Spinal cord (tissue), 10 donors: ENCODE measurements at places on chromosomes 7 and 10. TPM values are rescaled to one million over a fixed set of nuclear protein-coding genes. Genes with fewer than 3 reads are reported as not detected.

- no peak overlapping the region for H3K27ac ChIP-seq
- H3K36me3 ChIP-seq = no peaks in the 10 kb centered on the region
- H3K27me3 ChIP-seq = no peaks in the 10 kb centered on the region
- DNase-seq = no peak
- peaks cover 7% of the 10 kb centered on the region for H3K4me1 ChIP-seq
Measured at GRCh38 chr10:110056822-110057221, 49.0 kb downstream of the ADD3 start.

GRCh38 chr7:77266291-77266794 lies 66.7 kb upstream of the FGL2 start:
- H3K4me1 ChIP-seq = no peaks in the 10 kb centered on the region
- H3K4me3 ChIP-seq = no peak overlapping the region
- H3K27me3 ChIP-seq = no peaks in the 10 kb centered on the region
- H3K27ac ChIP-seq = no peak overlapping the region

Gene HYAL4
- polyA plus RNA-seq = 0.11 TPM

- H3K4me1 ChIP-seq = no peaks in the 10 kb centered on the region
- no peak overlapping the region for H3K27ac ChIP-seq
- H3K27me3 ChIP-seq = no peaks in the 10 kb centered on the region
- H3K36me3 ChIP-seq = peaks cover 43% of the 10 kb centered on the region
- H3K4me3 ChIP-seq = no peak overlapping the region
Measured at GRCh38 chr10:112160834-112161233, 22.7 kb downstream of the GPAM start.

Gene ERVW-1
- polyA plus RNA-seq = 1.7 TPM

DNA sequence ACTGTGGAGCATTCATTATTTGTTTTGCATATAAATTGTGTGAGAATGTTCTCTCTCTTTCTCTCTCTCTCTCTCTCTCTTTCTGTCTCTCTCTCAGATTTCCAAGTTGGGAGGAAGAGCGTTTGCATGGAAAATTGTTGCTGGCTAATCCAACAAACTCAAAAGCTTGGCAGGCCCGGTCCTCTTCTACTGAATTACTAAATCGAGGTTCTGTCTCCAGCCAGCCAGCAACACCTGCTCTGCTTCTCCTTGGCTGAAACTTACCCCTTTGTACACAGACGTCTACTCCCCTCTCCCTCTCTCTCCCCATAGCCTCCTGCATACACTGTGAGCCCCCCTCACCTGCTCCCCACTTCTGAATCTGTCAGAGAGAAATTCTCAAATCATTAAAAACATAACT lies 996.4 kb upstream of the AUTS2 start:
- H3K27me3 ChIP-seq = peaks cover 3% of the 10 kb centered on the region
- no peaks in the 10 kb centered on the region for H3K4me1 ChIP-seq
- no peaks in the 10 kb centered on the region for H3K36me3 ChIP-seq
- no peak overlapping the region for H3K4me3 ChIP-seq

Gene OPALIN
- polyA plus RNA-seq = 0.83 TPM

Gene HOXA6
- 58.3 TPM for polyA plus RNA-seq

Gene LIPF
- polyA plus RNA-seq = not detected

DNA sequence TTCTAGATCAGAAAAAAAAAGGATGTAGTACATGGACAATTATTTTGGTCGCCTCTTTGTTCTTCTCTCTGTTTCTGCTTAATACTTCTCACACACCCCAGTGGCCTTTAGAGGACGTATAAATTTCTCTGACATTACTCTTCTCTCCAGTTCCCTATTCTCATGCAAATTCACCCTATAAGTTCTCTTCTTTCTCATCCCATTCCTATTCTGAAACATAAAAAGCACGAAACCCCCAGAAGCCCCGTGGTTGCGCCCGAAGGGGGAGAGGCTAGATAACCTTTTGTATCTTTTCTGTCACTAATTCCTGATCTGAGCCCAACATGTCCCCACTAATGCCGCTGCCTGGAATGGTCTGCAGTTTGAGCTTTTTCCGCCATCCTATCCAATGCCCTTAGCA lies 136.9 kb downstream of the SKIDA1 start:
- H3K27ac ChIP-seq = no peak overlapping the region
- no peaks in the 10 kb centered on the region for H3K36me3 ChIP-seq
- no peak for DNase-seq
- peaks cover 3% of the 10 kb centered on the region for H3K27me3 ChIP-seq
- no peak overlapping the region for H3K4me3 ChIP-seq

- H3K27me3 ChIP-seq = no peaks in the 10 kb centered on the region
- peaks cover 43% of the 10 kb centered on the region for H3K36me3 ChIP-seq
- no peak for DNase-seq
- H3K27ac ChIP-seq = peak overlapping the region; percentile 37
Measured at GRCh38 chr10:74103560-74104258, 46.9 kb downstream of the AP3M1 start.

Gene INMT
- 0.35 TPM for polyA plus RNA-seq

DNA sequence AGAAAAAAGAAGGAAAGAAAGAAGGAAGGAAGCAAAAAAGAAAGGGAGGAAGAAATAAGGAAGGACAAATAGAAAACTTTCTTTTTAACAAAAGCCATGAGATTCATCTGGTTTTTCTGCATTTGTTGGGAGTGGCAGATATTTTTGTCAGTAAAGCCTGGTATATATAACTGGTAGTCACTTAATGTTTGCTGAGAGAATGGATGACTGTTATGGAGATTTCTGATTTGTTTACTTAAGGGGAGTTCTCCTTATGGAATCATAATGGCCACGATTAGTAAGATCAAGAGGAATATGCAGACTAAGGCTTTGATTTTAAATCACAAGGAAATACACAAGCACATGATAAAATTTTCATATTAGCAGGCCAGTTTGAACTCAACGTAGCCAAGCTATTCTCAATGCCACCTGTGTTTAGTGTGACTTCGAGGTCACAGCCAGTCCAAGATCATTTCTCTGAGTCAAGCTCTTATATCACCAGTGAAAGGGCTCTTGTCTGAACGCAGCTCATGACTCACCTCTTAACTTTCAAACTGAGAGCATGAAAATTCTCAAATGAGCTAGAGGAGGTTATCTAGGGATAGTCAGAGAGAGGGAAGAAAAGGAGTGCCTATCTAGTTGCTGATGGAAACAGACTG lies 445.1 kb upstream of the ZMIZ1 start:
- H3K36me3 ChIP-seq = no peaks in the 10 kb centered on the region
- H3K27ac ChIP-seq = no peak overlapping the region
- no peaks in the 10 kb centered on the region for H3K27me3 ChIP-seq

Gene CLRN3
- polyA plus RNA-seq = 0.18 TPM

Gene SPDYE5
- 10.2 TPM for polyA plus RNA-seq
